ENCODE measurements at places on chromosomes 1 and 21. TPM values are rescaled to one million over a fixed set of nuclear protein-coding genes. Genes with fewer than 3 reads are reported as not detected.

Gene DNALI1
- total RNA-seq = 3.8 TPM

Gene BSND
- total RNA-seq = not detected

Gene HTR1D
- 3.4 TPM for total RNA-seq

Gene ARHGEF10L
- total RNA-seq = 16.6 TPM

Gene SYDE2
- 1.5 TPM for total RNA-seq

Gene KRTAP6-1
- total RNA-seq = not detected

Gene ID3
- total RNA-seq = 399 TPM

Gene FCRL2
- not detected for total RNA-seq

Gene RNU5D-1
- total RNA-seq = not detected

Gene PAPPA2
- total RNA-seq = 0.18 TPM

Gene DNM3
- 3.4 TPM for total RNA-seq

Gene KRTAP13-1
- total RNA-seq = not detected

Gene CELA3B
- total RNA-seq = not detected

Gene RIIAD1
- total RNA-seq = not detected

Gene LYPLA2
- 123 TPM for total RNA-seq

Gene FMOD
- total RNA-seq = 0.93 TPM
